ENCODE measurements at places on chromosomes 5 and 9.

- no peak for DNase-seq
Measured at GRCh38 chr5:147461915-147462314, 48.0 kb downstream of the DPYSL3 start.

GRCh38 chr5:130874861-130875417, 290.1 kb downstream of the HINT1 start:
- no peak for DNase-seq

DNA sequence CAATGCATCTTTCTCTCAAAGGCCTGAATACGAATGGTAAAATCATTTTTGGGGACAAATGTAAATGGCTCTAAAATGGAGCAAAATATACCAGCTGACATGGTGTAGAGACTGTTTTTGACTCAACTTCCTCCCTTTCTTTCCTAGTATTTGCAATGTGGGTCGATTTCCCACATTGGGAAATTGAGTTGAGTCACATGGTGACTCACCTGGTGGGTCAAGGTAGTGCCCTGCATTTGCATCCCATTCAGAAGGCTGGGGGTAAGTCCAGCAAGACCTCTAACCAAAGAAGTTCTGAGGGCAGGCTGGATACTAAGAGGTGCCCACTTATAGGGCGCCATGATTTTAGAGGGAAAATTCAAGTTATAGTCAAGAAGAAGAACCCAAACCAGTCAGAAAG, 179.6 kb upstream of the MPDZ start:
- DNase-seq = no peak

- peak; percentile 91 for DNase-seq
Measured at GRCh38 chr5:39424736-39425637, at the start of gene DAB2. DAB2 (minus strand) TSS chr5:39424980; CDS start chr5:39394320, 30,660 bp downstream.

- peak; percentile 25 for DNase-seq
Measured at GRCh38 chr5:100430268-100431195, 104.6 kb upstream of the FAM174A start.

- DNase-seq = no peak
Measured at GRCh38 chr9:6877671-6878161, 119.9 kb downstream of the KDM4C start.

DNA sequence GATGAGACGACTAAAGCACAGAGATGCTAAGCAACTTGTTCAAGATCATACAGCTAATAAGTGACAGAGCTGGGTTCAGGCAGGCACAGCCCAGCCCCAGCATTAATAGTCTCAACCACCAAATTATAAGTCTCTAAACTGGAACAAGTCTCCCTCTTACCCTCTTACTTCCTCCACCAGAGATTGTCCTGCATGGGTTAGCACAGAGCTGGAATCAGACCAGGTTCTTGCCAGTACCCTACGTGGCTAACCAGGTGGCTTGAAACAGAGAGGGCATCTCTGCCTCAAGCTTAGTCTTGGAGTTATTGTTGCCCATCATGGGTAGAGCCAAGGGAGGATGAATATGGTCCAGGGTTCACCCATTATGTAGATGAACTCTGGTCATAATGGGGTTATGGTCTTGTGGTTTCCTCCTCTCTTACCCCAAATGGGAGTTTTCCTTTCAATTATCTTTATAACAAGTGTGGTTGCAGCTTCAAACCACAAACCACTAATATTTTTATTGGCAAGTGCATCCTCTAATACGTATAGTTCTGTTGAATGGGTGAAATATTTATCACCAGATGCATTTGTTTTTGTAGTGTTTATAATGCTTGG, 8.3 kb upstream of the XPA start:
- DNase-seq = no peak

DNA sequence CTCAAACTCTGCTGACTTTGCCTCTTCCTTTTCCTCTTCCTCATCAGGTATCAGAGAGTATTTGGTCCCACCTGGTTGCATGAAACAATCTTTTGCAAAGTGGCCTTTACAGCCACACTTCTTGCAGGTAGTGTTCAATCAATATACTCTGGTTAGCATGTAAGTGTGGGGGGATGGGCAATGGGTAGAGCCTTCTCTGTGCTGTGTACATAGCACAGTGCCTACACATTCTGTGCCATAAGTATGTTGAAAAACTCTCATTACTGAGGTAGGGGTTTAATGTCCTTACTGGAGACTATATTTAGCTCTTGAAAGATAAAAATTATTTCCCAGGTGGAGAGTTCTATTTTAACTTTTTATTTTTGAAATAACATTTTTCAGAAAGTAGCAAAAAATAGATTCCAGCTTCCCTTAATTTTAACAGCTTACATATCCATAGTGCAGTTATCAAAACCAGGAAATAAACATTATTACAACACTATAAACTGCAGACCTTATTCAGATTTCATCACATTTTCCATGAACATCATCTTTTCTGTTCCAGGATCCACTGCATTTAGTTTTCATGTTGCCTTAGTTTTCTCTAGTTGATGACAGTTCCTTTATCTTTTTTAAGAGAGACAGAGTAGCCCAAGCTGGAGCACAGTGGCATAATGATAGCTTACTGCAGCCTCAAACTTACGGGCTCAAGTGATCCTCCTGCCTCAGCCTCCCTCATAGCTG, 15.1 kb downstream of the TTC1 start:
- DNase-seq = no peak

DNA sequence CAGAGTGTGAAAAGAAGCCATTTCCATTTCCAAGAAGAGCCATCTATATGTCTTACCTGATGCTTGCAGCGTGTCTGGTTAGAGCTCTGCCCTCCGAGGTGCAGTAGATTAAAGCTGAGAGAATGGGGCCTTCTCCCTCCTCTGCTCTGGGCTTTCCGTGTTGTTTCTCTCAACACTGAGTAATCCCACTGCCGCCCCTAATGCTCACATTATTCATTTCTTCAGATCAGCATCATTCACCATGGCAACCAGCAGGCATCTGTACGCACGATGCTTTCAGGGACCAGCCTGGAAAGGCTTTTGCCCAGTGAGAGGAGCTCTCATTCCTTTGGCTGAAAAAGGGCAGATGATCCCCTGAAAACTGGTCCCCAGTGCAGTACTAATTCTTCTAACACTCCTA, 79.6 kb downstream of the CYFIP2 start:
- DNase-seq = no peak

GRCh38 chr5:32055891-32056866, 117.9 kb downstream of the GOLPH3 start:
- DNase-seq = no peak

- DNase-seq = no peak
Measured at GRCh38 chr5:178203670-178204181, 607 bp upstream of the HNRNPAB start.

GRCh38 chr9:105328872-105329718, 84.6 kb downstream of the SLC44A1 start:
- DNase-seq = no peak

All from muscle of back (tissue), 13 donors.